ENCODE measurements at places on chromosomes 2 and 18. TPM values are rescaled to one million over a fixed set of nuclear protein-coding genes. Genes with fewer than 3 reads are reported as not detected.

FER1L5 gene
- 0.74 TPM for total RNA-seq

TMEM200C gene
- total RNA-seq, result under 0.01 TPM

PLGLB1 gene
- 2.2 TPM for total RNA-seq

FN1 gene
- 292 TPM for total RNA-seq

SETBP1 gene
- 38.1 TPM for total RNA-seq

CXCR4 gene
- total RNA-seq, result 39.5 TPM

GRCh38 chr18:56083523-56084287 is 495.7 kb upstream of the TCF4 start:
- peaks cover 23% of the 10 kb centered on the region for H3K4me1 ChIP-seq
- no peak for DNase-seq
- H3K4me3 ChIP-seq, result no peak overlapping the region
- no peaks in the 10 kb centered on the region for H3K27me3 ChIP-seq

- no peaks in the 10 kb centered on the region for H3K27me3 ChIP-seq
- peak; percentile 79 for DNase-seq
- no peak overlapping the region for H3K27ac ChIP-seq
- no peak overlapping the region for H3K4me3 ChIP-seq
- H3K36me3 ChIP-seq, result no peaks in the 10 kb centered on the region
Observed at GRCh38 chr2:8578335-8579244, 103.3 kb upstream of the ID2 start.

- no peaks in the 10 kb centered on the region for H3K36me3 ChIP-seq
- H3K27ac ChIP-seq, result no peak overlapping the region
- DNase-seq, result no peak
- H3K4me1 ChIP-seq, result no peaks in the 10 kb centered on the region
- no peak overlapping the region for H3K4me3 ChIP-seq
- no peaks in the 10 kb centered on the region for H3K27me3 ChIP-seq
Observed at GRCh38 chr2:224671731-224672130, 44.4 kb downstream of the CCDC195 start.

- H3K27ac ChIP-seq, result no peak overlapping the region
- peaks cover 20% of the 10 kb centered on the region for H3K4me1 ChIP-seq
- H3K27me3 ChIP-seq, result no peaks in the 10 kb centered on the region
- no peak for DNase-seq
Observed at GRCh38 chr18:58394602-58395425, 234.1 kb downstream of the ALPK2 start.

DNA sequence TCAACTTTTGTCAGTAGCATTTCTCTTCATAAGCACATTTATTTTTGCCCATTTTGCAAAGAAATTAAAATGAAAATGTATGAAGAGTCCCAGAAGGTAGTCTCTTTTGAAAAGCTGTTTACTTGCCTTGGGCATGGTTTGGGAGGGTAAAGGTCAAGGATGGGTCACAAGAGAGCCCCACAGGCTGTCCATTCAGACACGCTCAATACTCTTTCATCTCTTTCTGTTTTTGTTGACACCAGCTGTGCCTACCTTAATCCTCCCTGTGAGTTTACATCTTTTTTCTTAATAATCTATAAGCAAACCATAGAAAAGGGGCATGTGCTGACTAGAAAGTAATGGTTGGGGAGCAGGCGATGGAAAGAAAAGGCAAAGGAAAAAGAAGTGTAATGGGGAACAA is 49.6 kb upstream of the KLF7 start:
- DNase-seq, result no peak
- no peaks in the 10 kb centered on the region for H3K27me3 ChIP-seq
- H3K4me1 ChIP-seq, result peaks cover 3% of the 10 kb centered on the region
- H3K27ac ChIP-seq, result no peak overlapping the region
- H3K36me3 ChIP-seq, result no peaks in the 10 kb centered on the region

DNA sequence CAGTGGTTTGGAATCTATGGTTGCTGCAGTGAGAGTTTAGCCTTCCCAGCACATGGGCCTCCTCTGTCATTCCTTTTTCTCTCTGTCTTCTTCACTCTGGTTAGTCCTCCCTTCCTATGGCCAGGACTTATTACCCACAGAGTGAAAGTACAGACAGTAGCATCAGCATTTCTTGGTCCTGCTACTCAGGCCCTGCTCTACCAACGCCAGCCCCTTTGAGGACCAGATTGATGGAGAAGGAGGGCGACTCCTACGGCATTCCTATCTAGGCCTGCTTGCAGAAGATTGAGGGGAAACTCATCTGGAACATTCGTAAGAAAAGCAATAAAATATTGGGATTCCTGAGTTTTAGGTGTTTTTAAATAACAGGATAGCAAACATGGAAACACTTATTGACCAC is 43.5 kb downstream of the BMP10 start:
- H3K4me1 ChIP-seq, result peaks cover 45% of the 10 kb centered on the region
- H3K4me3 ChIP-seq, result no peak overlapping the region
- no peak overlapping the region for H3K27ac ChIP-seq
- no peak for DNase-seq

GRCh38 chr2:238202326-238203093 is 985 bp downstream of the ILKAP start:
- peak overlapping the region; percentile 74 for H3K4me3 ChIP-seq
- no peak for DNase-seq
- peaks cover 40% of the 10 kb centered on the region for H3K4me1 ChIP-seq
- H3K36me3 ChIP-seq, result no peaks in the 10 kb centered on the region

GRCh38 chr2:158457092-158457825 is 507 bp downstream of the PKP4 start:
- no peak for DNase-seq
- H3K27ac ChIP-seq, result peak overlapping the region; percentile 97
- H3K4me1 ChIP-seq, result peaks cover 33% of the 10 kb centered on the region
- H3K36me3 ChIP-seq, result no peaks in the 10 kb centered on the region
- no peaks in the 10 kb centered on the region for H3K27me3 ChIP-seq

- H3K4me1 ChIP-seq, result peaks cover 62% of the 10 kb centered on the region
- DNase-seq, result no peak
- H3K4me3 ChIP-seq, result no peak overlapping the region
- no peaks in the 10 kb centered on the region for H3K27me3 ChIP-seq
- no peaks in the 10 kb centered on the region for H3K36me3 ChIP-seq
Observed at GRCh38 chr18:48061781-48062570, 131.5 kb upstream of the SMAD2 start.

DNA sequence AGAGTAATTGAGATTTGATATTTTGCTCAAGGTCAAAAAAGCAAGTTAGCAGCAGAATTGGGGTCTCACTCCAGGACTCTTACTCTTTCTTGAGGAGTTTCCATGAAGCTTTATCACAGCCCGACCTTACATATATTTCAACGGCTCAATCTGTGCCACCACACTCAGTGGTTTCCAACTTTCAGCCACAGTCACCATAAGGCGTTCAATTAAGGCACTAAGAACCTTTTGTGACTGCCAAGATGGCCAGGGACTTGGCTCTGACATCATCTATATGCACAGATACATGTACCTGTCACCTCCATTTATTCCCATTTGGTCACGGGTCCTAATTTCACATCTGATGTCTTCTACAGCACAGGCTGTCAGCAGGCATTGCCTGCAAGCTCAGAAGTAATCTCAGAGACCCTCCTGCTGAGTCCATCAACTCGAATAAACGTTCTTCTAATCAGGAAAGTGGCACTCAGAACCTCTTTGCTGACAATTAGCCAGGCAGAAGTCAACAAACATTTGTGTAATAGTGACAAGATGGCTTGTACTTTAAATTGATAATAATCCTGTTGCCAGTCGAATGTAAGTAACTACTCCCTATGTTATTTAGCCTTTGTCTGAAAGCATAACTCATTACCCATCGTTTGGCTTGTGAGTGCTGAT is 16.1 kb downstream of the DYTN start:
- no peak overlapping the region for H3K4me3 ChIP-seq
- H3K27me3 ChIP-seq, result no peaks in the 10 kb centered on the region
- H3K4me1 ChIP-seq, result no peaks in the 10 kb centered on the region
- DNase-seq, result no peak

DNA sequence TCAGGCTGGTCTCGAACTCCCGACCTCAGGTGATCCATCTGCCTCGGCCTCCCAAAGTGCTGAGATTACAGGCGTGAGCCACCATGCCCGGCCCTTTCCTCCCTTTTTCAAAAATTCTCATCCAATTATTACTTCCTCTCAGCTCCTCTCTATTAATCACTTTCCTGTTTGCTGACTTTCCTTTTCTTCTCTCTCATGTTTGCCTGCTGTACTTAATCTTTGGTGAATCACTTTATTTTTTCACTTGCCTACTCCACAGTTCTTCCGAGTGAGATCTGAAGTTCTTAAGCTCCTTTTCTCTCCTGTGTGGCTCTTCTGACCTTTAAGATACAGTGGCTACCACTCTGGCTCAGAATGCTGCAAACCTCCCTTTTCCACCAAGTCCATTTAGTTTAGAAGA is 126.3 kb upstream of the SERTAD2 start:
- H3K36me3 ChIP-seq, result no peaks in the 10 kb centered on the region
- no peaks in the 10 kb centered on the region for H3K4me1 ChIP-seq
- DNase-seq, result no peak
- no peaks in the 10 kb centered on the region for H3K27me3 ChIP-seq
- no peak overlapping the region for H3K4me3 ChIP-seq
- no peak overlapping the region for H3K27ac ChIP-seq

GRCh38 chr18:35581898-35582641 is 530 bp downstream of the GALNT1 start:
- peak overlapping the region; percentile 77 for H3K27ac ChIP-seq
- peaks cover 28% of the 10 kb centered on the region for H3K4me1 ChIP-seq
- no peaks in the 10 kb centered on the region for H3K36me3 ChIP-seq
